Activated naive CD4-positive, alpha-beta T cell treated with anti-CD3 and anti-CD28 coated beads, Interleukin-2, amount 50 U/mL, for 72 hours (primary cell): ENCODE measurements at places on chromosomes 1 and 21.

DNA sequence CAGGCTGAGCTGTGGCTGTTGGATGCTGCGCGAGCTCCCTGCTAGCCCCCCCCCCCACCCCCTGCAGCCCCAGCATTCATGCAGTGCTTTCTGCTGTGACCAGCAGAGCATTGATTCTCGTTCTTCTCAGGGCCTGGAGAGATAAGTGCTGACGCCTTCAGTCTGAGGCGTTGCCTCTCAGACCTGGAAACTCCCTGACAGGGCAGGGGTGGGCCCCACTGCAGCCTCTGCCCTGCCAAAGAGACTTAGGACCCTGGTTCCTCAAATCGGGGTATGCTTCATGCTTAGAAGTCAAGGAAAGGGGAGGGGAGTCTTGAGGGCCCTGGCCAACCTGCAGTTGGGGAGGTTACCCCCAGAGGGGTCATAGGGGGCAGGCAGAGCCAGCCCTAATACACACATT is 38.5 kb downstream of the PTPRF start:
- no peak for DNase-seq

DNA sequence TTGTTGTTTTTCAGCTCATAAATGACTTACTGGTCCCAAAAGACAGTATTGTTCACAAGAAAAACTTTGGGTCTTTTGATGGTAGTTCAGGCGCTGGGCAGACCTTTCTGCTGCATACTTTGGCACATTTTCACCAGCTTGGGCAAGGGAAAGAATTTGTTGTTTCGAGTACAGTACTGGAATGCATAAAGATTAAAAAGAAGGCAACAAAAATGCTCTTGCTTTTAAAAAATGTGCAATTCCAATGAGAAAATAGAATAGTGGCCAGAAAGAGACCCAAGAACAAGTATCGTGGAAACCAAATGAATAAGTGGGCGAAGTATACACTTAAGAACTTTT is 56.0 kb downstream of the CLIC6 start:
- no peak for DNase-seq

GRCh38 chr21:36127250-36127904 is 7.5 kb upstream of the CBR3 start:
- DNase-seq = no peak

DNA sequence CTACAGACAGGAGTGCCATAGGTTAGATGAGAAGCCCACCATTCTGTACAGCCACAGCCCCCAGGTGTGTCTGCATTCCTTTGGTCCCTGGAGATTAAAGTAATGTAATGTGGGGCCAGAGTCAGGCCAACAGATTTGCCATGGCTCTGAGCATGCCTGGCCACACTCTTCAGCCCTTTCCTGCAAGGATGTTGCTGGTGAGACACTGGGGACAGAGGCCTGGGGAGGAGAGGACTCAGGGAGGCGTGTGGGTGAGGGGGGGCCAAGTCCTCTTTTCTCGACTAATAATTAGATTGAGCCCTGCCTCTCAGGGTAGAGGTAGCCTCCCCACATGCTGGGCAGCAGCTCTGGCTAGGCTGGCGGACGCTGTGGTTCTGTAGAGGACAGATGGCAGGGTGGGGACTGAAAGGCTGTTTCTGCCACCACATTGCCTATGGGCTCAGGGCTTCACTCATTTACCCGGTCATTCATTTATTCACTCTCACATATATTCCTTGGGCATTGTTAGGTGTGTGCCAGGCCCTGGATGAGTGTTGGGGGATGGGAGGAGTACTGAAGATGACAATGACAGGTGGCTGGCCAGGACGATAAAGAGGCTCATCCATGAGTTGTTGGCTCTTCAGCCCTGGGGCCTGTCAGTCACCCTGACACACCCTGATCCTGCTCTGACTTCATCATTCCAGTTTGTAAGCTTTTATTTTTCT is 7.1 kb upstream of the PRCC start:
- DNase-seq = no peak

DNA sequence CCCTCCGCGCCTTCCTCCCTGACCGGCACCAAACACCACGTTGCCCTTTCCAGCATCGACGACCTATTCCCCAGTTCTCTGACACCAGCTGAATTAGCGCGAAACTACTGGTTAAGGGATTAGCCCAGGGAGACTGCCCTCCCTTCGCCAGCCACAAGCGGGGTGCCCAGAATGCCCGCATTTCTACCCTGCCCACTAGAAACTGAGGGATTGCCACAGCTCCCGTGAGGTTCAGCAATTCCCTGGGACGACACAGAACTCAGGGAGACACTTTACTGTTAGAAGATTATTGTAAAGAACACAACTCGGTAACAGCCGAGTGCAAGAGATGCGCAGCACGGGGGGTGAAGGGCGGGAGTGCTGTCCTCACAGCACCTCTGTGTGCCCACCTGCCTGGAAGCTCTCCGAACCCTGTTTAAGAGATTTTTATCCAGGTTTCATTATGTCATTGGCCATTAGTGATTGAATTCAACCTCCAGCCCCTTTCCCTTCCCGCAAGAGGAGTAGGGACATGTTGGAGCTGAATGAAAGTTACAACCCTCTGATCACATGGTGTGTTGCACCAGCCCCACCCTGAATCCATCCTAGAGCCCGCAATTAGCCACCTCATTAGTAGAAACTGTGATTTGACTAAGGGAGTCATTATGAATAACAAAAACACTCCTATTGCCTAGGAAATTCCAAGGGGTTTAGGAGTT is 15.8 kb upstream of the RIPPLY3 start:
- DNase-seq = no peak

- DNase-seq = no peak
Observed at GRCh38 chr21:35265170-35265877, 216.2 kb upstream of the RUNX1 start.

DNA sequence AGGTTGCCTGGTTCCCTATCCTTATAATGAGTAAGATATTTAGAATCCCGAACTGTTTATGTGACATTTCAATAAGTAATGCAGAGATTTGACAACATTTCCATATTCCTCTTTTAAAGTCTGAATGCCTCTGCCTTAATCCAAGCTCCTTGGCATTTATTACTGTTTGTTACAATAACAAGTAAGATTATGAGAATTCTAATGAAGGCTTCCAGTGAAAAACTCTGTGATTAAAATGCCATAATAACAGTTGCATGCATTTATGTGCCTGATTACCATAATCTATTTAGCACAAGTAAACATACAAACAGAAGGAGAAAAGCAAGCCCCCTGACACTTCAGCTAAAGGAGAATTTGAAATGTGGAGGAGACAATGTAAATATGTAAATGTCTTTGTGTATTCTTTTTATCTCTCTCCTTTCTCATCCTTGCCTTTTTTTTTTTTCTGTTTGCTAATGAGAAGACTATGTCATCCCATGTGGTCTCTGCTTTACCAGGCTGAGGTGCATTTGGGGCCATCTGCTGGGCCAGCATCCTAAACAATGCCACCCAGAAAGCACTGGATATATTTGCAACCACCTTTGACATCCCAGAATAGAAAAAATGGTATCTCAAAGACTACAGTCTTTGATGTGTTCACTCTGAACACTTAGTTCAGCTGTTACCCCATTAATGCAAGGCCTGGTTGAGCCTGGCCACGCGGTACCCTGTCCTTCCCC is 17.2 kb upstream of the OLIG2 start:
- no peak for DNase-seq

GRCh38 chr1:12656575-12656974 is 12.7 kb downstream of the AADACL4 start:
- no peak for DNase-seq

DNA sequence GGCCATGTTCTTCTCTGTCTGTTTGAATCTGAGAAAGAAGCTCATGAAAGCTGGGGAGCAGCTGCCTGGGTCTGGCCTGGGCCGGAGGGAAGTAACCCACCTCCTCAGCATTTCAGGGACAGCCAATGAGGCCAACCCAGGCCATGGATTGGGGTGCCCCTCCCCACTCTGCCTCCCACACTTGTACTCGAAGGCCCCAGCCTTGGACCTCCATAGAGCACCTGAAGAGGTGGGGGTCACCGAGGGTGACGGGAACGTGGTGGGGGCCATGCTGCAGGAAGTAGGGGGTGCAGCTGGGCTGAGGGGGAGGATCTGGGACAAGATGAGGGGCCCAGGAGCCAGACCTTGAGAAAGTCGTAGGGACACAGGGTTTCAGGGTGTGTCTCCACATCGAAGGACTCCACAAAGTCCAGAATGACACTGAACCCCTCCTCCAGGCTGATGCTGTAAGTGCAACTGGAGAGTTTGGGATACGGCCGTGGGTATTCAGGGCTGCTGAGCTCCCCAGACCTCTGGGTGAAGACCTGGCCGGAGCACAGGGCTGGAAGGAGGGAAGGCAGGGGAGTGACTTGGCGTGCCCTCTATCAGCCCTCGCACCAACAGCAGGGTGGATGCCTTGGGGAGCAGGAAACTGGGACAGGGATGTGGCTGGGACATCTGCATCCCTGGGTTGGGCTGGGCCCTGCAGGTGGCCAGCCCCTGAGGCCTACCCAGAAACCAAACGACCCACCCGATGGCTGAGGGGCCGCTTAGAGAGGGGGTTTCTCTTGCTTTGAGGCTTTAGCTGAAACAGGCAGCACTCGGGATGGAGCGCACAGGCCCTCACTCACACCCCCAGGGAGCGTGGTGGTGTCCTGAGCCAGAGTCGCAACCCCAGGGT is 3.8 kb downstream of the MASP2 start:
- no peak for DNase-seq

DNA sequence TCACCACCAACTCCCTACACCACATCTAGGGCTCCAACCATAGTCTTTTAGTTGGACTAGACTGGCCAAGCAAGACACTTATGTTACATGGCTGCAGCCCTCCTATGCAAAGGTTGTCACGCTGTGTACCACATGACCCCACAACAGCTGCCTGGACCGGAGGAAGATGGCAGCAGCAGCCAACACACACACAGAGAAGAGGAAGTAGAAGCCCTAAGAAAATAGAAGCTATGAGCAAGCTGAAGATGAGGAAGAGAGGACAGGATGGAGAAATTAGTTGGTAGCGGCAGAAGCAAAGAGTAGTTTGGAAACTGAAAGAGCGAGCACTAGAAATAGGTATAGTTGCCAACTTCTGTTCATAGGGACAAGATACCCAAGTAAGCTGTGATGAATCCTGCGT is 60.8 kb upstream of the RALGPS2 start:
- no peak for DNase-seq

DNA sequence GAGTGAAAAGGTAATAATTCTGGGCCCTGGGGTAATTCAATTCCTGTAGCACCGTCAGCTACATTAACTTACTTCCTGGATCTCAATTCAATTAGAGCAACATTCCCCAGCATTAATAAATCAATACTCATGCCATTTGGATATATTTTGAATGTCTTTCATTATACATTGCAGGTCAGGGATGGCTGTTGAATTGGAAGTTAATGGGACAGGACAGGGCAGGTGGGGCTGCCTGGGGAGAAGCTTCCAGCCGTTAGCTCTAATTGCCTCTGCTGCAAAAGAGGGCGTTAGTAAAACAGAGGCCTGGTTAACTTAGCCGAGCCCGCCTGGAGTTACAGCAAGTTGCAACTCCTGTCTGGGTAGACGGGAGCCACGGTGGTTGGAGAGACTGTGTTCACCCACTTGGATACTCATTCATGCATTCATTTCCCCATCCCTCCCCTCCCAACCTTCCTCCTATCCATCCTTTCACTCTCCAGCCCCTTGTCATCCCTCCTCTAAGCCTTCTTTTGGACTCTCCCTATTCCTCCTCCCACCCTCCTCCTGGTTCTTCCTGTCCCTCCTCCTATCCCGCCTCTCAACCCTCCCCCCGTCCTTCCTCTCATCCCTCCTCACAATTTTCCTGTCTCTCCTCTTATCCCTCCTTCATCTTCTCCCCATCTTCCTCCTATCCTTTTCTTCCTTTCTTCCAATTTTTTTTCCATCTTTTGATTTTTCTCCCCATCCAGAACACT is 137.6 kb upstream of the RUNX3 start:
- no peak for DNase-seq

DNA sequence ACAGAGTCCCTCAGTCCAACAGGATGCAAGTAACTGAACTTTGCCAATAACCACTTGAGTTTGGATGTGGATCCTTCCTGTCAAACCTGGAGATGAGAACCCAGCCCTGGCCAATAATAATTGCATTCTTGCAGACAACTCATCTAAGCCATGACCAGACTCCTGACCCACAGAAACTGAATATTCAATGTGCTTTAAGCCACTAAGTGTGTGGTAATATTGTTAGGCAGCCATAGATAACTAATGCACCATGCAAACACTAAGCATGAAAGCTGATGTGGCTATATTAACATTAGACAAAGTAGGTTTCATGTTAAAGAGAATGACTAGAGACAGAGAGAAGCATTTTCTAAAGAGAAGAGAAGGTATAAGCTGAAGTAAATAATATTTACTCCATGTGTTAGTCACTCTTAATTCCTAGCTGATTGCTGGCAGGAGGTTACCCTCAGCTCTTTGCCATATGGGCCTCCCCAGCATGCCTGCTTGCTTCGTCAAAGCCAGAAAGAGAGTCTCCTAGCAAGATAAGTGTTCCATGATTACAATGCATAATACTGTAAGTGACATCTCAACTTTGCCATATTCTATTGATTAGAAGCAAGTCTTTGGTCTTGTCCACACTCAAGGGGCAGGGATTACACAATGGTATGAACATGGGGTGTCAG is 276.4 kb upstream of the PLXNA2 start:
- no peak for DNase-seq

- no peak for DNase-seq
Observed at GRCh38 chr1:56206391-56206790, 373.0 kb downstream of the PLPP3 start.

GRCh38 chr1:230009611-230010313 is 57.3 kb upstream of the GALNT2 start:
- no peak for DNase-seq

GRCh38 chr1:47841356-47841755 is 155.8 kb downstream of the TRABD2B start:
- DNase-seq = no peak

GRCh38 chr1:43267291-43267805 is 2.4 kb upstream of the TMEM125 start:
- no peak for DNase-seq

- DNase-seq = no peak
Observed at GRCh38 chr1:40766560-40766959, 17.0 kb upstream of the KCNQ4 start.

GRCh38 chr1:226785805-226786204 is 46.7 kb upstream of the ITPKB start:
- DNase-seq = no peak

- no peak for DNase-seq
Observed at GRCh38 chr1:109808703-109809102, 45.0 kb upstream of the EPS8L3 start.

- DNase-seq = no peak
Observed at GRCh38 chr1:77659879-77660593, 22.4 kb downstream of the ZZZ3 start.

GRCh38 chr21:36806103-36806502 is 107.2 kb downstream of the SIM2 start:
- no peak for DNase-seq

DNA sequence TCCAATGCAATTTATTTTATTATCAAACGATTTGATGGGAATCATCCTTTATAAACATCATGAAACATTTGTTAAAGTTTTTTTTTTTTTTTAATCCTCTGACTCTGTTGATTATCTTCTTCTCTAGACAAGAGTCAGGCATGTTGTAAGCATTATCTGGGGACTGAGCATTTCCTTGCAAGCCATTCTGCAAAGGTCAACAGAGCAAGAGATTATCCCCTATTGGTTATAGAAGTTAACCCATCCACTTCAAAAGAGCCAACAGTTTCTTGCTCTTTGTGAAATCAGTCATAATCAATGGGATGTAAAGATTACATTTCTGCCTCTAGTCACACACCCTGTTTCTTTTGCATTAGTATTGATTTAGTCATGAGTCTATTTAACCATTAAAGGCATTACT is 368.8 kb upstream of the ADGRL4 start:
- DNase-seq = no peak
